Hematopoietic multipotent progenitor cell treated with erythropoietin and hydrocortisone succinate and interleukin-3 and kit ligand, for 17 days (in vitro differentiated cells): ENCODE measurements at places on chromosomes 7 and 10.
A peak's percentile ranks its signal among the peaks of the same experiment; 100 is the strongest.

- no peak for DNase-seq
Measured at GRCh38 chr7:137961200-137962177, 40.4 kb downstream of the CREB3L2 start.

- no peak for DNase-seq
Measured at GRCh38 chr7:25552998-25553397, 324.7 kb upstream of the NPVF start.

GRCh38 chr10:94251568-94251967 is 111.2 kb downstream of the NOC3L start:
- DNase-seq, result no peak

- DNase-seq, result no peak
Measured at GRCh38 chr10:70928140-70928539, 39.8 kb upstream of the PCBD1 start.

- no peak for DNase-seq
Measured at GRCh38 chr10:115761166-115761565, 511.8 kb downstream of the GFRA1 start.

DNA sequence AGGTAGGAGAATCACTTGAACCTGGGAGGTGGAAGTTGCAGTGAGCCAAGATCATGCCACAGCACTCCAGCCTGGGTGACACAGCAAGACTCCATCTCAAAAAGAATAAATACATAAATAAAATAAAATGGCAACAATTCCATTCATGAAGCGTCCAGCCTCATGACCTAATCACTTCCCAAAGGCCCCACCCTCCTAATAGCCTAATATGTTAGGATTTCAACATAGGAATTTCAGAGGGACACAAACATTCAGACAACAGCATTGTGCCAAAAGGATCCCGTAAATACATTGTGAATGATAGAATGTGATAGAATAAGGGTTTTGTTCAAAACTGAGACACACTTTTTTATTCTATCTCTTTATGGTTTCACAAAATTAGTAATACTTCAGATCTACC is 90.3 kb downstream of the FAM107B start:
- no peak for DNase-seq

- peak; percentile 30 for DNase-seq
Measured at GRCh38 chr10:35300063-35300699, 36.1 kb upstream of the CCNY start.

GRCh38 chr10:13593535-13593934 is 6.8 kb downstream of the PRPF18 start:
- DNase-seq, result no peak

DNA sequence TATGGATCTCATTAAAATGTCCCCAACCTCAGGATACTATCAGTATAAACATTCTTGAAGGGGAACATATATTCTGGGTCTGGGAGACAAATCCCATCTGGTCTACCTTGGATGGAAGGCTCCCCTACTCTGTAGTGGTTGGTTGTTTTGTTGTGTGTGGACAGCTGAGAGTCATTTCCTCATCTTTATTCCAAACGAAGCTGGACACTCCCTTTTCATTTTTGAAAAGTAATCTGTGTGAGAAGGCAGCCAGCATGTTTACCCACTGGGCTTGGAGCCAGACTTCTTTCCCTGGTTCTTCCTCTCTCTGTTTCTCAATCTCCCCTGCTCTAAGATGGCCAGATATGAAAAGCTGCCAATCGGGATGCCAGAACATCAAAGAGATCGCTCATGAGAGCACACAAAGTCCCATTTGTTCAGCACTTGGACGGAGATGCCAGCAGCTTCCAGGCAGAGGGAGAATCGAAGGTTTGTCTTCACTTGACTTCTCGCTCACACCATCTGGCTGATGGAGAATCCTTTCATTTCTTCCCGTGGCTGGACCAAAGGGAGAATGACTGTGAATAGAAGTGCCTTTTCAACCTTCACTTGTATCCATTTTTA is 108.1 kb upstream of the AGR3 start:
- DNase-seq, result no peak

DNA sequence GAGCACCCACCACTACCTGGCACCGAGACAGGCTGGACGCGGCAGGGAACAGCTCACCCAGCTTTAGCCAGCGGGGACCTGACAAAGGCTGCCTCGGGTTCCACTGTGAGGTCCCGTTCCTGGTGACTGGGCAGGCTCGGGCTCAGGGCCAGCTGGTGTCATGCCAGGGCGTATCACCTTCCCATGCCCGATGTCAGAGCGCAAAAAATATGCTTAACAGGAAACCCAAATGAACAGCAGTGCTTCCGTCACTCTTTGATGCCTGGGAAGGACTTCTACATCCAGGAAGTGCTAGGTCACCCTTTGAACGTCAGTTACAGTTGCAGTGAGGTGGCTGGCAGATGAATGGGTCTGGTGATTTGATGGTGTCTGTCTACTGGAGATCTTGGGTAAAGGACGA is 106.0 kb downstream of the ADARB2 start:
- DNase-seq, result no peak

- DNase-seq, result no peak
Measured at GRCh38 chr10:71230656-71231025, 18.3 kb downstream of the UNC5B start.

GRCh38 chr7:128233471-128233870 is 7.6 kb upstream of the LEP start:
- no peak for DNase-seq

GRCh38 chr10:14247377-14248116 is 83.2 kb downstream of the FRMD4A start:
- no peak for DNase-seq

DNA sequence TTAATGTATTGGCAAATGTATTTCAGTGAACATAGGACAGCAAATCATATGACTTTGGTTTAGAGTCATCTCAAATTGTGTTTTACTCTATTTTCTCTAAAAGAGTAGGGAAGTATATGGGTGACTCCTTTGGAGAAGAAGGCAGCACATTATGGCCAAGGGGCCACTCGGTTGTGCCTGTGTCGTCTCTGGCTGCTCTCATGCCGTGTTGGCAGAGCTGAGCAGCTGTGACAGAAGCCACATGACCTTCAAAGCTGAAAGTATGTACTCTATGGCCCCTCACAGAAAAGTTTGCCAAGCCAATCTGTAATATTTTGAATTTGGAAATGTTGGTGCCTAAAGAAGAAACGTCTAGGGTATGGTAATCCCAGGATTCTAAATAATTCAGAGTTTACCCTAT is 47.5 kb downstream of the TASOR2 start:
- DNase-seq, result no peak

DNA sequence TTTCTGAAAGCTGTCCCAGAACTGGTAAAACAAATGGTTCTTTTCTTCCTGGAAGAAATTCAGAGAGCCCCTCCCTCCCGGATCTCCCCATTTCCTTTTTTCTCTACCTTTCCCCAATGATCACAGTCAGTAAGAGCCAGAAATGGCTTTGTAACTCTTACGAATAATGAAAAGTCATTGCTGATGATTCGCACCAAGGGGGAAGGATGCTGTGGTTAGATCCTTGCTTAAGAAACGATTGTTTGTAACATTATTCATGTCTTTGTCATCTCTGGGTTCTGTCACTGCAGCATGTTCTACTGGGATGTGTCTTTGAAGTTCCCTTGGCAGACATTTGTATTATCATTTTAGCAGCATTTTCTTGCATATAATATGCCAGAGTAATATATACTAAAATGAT is 138.9 kb downstream of the CACNB2 start:
- DNase-seq, result no peak

DNA sequence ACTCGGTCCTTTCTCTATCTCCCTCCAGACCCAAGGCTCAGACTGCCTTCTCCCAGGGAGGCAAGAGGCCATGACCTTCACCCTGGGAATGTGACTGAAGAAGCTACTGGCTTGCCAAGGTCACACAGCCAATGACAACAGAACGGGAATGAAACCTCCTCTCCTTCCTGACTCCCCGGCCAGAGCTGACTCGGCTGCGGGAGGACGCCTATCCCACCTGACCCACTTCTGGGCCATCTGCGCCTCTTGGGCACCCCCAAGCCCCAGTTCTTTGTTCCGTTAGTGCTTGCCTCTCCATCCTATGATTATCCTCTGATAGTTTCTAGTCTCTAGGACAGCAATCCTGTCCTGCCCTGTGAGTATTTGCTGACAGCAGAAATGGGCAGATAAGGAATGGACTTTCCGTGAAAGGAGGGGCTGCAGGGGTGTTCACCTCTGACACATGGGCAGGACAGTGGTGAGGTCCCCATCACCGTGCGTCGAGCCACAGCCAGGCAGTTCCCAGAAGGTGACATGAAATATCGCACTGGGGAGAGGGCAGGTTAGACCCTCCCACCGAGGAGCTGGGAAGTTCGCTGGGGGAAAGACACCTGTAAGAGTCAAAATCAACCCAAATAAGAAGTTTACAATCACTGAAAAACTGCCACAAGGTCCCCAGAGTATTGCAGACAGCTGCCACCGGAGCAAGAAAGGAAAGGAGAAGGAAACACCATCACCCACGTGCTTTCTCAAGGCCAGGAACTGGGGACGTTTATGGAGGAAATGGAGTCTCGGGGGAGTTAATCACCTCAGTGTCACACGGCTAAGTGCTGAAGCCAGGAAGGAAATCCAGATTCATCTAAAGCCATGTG is 63.0 kb downstream of the INSIG1 start:
- DNase-seq, result no peak

GRCh38 chr10:46287846-46288477 is 1.2 kb downstream of the ANTXRL start:
- DNase-seq, result no peak

- DNase-seq, result no peak
Measured at GRCh38 chr10:97321804-97322190, 2.7 kb downstream of the FRAT1 start.

DNA sequence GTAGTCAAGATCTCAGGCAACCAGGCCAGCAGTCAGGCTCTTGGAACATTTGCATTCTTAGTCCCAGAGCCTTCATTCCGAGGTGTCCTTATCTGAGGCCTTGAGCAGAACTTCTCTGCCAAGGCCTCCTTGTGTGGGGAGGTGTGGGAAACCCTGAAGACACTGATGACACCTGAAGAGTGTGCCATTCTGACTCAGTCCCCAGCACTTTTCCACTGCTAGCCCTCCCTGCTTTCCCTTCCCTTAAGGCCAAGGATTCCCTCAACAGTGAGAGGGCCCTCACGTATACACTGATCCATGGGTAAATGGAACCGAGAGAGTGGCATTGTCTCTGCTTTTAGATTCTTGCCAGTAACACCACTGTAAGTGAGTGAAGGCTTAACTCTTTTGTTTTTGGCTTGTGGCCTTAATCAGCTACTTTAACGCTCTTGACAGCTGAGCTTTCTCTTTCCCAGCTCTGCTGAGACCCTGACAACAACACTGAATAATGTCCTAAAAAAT is 30.3 kb downstream of the TRDMT1 start:
- DNase-seq, result no peak

GRCh38 chr7:16815001-16815400 is 10.2 kb upstream of the AGR2 start:
- DNase-seq, result no peak

DNA sequence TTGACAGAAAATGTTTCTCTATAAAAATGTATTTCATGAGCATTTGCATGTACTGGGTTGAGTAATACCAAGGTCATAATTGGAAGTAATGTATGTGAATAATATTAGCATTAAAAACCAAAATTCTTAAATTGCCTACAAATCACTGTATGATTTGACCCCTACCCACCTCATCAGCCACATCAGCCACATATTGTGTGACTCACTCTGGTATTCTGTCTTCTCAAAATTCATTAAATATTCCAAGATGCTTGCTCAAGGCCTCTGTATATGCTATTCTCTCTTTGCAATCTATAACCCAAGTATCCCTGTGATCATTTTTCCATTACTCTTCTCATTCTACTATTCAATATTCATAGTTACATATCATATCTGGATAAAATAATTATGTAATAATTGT is 21.4 kb downstream of the POT1 start:
- no peak for DNase-seq

DNA sequence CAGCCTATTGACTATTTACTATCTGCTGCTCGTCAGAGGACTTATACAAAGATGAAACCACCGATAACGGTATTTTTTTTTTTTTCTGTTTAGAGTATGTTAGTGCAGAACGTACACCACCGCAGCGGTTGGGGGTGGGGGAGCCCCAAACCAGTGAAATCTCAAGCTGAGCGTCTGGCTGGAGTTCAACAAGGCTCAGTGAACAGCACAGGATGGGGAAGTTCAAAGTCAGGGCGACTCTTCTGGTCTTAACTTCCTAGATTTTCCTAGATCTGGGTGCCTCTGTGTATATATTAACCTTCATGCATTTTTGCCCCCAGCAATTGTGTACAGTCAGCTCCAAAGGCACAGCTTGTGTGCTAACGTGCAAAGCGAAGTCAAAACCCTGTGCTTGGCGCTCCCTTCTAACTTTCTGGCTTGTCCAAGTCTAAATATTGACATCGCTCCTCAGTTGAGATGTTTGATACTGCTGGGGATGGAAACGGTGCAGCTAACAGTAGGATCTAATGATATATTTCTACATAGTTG is 1.1 kb downstream of the RHOBTB1 start:
- no peak for DNase-seq

- no peak for DNase-seq
Measured at GRCh38 chr7:69739931-69740431, 141.7 kb downstream of the AUTS2 start.

- DNase-seq, result no peak
Measured at GRCh38 chr7:155727616-155728015, 83.2 kb downstream of the RBM33 start.

DNA sequence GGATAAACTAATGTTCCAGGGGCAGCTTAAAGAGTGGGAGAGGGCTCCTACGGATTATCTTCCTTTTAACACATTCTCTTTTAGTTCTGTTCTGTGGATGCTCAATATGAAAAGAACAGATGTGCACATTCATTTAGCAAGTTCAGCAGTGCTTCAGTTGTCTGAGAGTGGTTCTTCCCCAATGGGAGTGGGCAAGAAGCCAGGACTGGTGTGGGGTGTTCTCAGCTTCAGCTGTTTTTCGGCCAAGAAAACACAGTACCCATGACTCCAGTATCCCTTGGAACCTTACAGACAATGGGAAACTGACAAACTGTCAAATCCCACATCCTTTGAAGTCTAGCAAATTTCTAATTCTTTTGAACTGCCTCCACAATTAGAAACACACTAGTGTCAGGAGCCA is 71.5 kb upstream of the LRRC17 start:
- no peak for DNase-seq

- DNase-seq, result no peak
Measured at GRCh38 chr7:116224492-116225098, 14.3 kb downstream of the TES start.

DNA sequence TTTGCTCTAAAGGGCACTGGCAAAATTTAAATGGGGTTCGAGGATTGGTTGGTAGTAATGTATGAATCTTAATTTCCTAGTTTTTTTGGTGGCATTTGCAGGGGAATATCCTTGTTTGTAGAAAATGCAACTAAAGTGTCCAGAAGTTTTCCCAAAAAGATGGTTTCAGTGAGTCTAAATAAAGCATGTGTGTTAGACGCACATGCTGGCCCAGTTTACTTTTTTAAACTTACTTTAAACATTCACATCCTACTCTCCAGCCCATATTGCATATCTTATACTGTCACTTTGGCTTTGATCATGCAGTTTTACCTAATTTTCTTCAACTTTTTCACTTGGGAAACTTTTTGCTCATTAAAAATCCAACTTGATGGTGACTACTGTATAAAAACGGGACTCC is 744.0 kb upstream of the CELF2 start:
- DNase-seq, result no peak

GRCh38 chr10:79374312-79375191 is 27.3 kb downstream of the PPIF start:
- DNase-seq, result peak; percentile 74

- no peak for DNase-seq
Measured at GRCh38 chr10:75375838-75376237, 25.7 kb downstream of the ZNF503 start.
